ENCODE measurements at places on chromosomes 1 and 21.

- no peak for DNase-seq
Observed at GRCh38 chr1:157279138-157279801, 141.1 kb upstream of the ETV3 start.

DNA sequence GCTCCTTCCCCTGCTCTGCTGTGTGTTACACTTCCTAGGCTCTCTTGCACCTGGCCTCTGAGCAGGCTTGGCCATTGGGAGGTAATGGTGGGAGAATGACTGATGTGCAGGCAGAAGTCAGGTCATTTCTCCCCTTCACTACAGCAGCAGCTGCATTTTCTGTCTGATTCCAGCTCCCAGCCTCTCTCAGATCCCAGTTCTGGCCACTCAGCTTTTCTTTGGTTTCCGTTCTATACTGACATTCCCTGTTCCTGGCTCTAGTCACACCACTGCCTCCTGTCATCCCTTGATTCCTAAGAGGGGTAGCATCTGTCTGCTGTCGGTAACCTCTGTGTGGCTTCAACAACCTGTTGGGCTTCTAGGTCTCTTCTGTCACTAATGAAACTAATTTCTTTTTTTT lies 127.7 kb upstream of the HOOK1 start:
- DNase-seq = no peak

- DNase-seq = peak; percentile 65
Observed at GRCh38 chr1:48203287-48203900, 19.1 kb upstream of the SLC5A9 start.

DNA sequence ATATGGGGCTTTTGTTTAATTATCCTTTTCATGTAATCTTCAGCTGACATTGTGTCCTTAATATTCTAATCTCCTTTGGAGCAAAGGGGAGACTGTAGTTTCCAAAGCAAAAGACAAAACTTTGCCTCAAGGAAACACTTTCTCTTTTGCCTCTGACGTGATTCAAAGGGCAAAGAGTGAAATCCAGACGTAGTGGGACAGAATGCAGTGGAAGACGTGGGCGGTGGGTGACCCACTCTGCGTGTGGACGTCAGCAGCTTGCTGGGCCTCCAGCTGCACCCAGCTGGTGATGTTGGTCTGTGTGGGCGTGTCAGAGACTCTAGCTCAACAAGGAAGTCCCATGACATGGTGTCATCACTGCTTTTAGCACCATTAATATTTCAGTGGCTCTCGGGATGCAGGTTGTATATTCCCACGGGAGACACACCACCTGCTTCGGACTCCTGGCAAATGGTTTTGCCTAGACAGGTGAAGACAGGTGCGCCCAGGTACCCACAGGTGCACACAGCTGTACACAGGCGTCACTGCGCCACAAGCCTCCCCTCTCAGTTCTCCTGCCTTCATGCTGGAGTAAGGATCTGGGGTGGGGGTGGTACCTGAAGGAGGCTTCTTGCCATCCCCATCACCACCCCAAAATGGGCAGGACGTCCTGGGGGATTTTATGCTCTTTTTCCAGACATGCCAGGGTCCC lies 292.1 kb upstream of the VAMP3 start:
- peak; percentile 77 for DNase-seq

DNA sequence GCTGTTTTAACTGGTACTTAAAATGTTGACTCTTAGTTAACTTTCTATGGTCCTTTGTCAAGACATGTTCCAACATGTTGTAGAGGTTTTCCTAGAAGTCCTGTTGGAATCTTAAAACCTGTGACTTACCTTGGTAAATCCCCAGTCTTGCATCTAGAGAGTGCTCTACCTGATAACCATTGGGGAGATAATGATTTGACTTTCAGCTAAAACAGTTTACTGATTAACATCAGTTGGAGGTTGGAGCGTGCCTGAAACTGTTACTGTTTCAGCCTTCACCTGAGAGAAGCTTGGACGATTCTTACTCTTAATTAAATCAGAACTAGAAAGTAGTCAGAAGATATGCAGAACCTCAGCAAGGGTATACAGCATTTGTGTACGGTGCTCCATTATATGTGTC lies 8.8 kb downstream of the MDM4 start:
- DNase-seq = no peak

GRCh38 chr1:22841860-22842281 lies 130.8 kb downstream of the LACTBL1 start:
- no peak for DNase-seq

- DNase-seq = no peak
Observed at GRCh38 chr1:109751531-109752260, 10.9 kb upstream of the GSTM3 start.

DNA sequence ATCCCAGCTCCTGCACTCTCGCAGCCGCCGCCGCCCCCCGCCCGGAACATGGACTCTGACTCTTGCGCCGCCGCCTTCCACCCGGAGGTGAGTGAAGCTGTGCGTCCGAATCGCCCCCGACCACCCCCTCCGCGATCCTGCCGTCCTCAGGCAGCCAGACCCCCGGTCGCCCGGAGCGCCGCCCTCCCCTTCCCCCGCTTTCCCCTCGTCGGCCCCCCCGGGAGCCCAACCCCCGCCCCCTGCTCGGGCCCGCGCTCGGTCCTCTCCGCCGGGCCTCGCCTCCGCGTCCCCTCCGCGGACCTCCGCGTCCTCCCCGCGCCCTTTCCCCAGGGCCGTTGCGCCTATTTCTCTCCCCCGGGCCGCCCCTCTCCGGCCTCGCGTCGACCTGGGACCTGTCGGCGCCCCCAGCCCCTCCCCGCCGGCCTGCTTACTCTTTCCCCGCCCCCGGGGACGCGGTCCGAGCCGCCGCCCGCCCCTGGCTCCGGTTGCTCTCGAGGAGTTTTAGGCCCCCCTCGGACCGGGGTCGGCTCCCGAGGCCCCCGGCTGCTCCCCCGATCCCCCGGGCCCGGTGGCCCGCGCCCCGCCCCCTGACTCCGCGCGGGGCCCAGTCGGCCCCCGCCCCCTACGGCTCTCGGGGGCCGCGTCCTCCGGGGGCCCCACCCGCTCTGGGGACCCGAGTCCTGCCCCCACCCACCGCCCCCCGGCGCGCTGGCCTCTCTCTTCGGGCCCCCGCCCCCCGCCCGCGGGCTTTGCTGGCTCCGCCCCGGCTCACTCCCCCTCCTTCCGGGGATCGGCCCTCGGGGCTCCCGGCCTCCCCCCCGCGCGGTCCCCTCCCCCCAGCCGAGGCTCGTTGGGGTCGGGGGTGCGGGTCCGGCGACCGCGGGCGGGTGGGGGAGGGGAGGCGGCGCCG lies 743 bp downstream of the PHF13 start:
- peak; percentile 26 for DNase-seq

- DNase-seq = peak; percentile 63
Observed at GRCh38 chr1:234886081-234886984, 242.3 kb downstream of the TOMM20 start.

- DNase-seq = no peak
Observed at GRCh38 chr21:23127973-23128372, 2129.8 kb downstream of the NCAM2 start.

DNA sequence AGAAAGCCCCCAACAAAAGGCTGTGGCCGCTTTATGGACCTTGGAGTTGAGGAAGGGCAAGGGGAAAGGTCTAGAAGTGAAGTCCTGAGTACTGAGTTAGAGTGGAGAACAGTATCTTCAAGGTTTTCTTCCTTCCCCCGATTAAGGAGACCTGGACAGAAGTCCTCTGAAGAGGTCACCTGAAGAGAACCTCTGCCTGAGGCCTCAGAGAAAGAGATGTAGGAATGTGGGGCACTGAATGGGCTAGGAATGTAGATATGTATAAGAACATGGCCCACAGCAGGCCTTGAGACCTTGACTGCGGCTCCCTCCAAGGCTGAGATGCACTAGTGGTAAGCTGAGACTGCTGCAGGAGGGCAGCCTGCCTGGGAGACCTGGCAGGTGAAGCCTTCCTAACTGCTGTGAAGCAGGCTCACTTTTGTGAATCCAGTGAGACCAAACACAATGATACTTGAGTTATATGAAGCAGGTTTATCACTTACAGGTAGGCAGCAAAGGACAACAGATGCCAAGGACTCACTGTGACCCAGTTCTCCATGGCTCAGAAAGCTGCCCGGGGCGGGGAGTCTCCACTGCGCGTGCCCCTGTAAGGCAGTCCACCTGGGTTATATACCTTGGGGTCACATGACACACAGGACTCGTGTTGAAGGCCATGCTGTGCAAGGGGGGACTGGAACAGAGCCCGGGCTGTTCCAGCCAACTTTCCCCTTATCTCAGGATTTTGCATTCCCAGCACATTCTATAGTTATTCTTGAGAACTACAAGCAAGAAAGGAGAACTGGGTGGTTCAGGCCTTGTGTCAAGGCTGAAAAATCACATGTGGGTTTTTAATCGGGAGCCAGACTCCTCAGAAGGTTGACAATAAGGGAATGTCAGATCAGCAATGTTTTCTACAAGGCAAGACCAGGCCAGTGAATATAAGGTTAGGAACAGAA lies 78.8 kb upstream of the PPM1J start:
- DNase-seq = no peak

GRCh38 chr1:73998348-73998959 lies 199.5 kb downstream of the LRRIQ3 start:
- peak; percentile 56 for DNase-seq

GRCh38 chr1:225504776-225505175 lies 76.9 kb upstream of the LBR start:
- DNase-seq = no peak

DNA sequence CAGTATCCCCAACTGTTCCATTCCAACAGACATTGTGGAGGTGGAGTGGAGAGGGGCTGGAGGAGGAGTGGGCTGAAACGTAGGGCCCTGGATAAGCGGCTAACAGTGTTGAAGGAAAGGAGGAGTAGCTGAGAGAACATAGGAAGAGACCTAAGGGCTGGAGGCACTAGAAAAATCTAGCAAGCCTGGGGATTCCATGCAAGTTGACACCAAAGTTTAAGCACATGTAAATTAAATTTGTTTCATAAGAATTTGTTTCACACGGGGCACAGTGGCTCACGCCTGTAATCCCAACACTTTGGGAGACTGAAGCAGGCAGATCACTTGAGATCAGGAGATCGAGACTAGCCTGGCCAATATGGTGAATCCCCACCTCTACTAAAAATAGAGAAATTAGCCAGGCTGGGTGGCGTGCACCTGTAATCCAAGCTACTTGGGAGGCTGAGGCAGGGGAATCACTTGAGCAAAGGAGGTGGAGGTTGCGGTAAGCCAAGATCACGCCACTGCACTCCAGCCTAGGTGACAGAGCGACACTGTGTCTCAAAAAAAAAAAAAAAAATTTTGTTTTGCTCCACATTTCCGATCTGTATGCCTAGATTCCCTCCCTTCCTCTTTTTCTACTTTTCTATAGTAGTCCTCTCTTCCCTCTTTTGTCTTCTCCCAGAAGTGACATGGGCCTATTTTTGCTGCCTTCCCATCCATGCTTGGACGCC lies 530 bp upstream of the CD244 start:
- no peak for DNase-seq

DNA sequence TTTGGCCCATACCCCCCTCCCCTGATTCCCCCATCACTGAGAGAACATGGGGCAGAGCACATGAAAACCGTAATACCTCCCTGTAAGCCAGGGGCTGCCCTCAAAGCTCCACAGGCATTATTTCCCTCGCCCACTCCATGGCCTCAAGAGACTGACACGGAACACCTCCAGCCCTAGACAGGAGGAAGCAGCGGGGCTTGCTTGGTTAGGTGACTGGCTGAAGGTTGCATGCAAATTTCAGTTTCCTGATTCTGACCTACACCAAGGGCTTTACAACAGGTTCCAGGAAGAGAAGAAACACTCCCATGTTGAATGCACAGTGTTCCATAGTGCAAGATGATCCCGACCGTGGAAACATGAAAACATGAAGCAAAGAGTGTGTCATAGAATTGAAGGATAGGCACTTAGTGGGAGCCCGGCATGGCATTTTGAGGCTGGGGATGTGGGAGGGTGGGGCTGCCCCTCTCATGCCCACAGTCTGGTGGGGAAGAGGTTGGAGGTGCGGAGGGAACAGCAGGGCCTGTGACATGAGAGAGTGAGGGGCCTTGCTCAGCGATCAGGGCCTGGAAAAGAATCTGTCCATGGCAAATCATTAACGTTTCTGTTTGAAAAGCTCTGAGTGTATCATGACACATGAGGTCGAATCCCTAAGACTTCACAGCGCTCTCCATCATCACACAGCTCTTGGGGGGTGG lies 33.5 kb downstream of the GPR137B start:
- no peak for DNase-seq

DNA sequence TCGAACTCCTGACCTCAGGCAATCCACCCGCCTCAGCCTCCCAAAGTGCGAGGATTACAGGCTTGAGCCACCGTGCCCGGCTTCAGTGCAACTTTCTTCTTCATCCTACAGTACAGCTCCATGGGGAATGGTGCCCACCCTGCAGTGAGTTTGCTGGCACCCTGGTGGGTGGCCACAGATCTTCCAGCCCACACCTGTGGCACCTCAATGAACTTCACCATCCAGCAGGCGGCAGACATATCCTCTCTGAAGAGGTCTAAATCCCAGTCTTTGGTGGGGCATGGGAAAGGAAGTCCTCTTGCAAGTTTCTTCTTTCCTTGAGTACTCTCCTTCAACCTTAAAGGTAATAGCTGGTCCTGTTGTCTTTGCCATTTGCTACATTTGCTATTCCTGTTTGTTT lies 18.1 kb upstream of the ZBTB8A start:
- no peak for DNase-seq

- DNase-seq = no peak
Observed at GRCh38 chr1:229205854-229206253, 65.1 kb upstream of the RAB4A start.

DNA sequence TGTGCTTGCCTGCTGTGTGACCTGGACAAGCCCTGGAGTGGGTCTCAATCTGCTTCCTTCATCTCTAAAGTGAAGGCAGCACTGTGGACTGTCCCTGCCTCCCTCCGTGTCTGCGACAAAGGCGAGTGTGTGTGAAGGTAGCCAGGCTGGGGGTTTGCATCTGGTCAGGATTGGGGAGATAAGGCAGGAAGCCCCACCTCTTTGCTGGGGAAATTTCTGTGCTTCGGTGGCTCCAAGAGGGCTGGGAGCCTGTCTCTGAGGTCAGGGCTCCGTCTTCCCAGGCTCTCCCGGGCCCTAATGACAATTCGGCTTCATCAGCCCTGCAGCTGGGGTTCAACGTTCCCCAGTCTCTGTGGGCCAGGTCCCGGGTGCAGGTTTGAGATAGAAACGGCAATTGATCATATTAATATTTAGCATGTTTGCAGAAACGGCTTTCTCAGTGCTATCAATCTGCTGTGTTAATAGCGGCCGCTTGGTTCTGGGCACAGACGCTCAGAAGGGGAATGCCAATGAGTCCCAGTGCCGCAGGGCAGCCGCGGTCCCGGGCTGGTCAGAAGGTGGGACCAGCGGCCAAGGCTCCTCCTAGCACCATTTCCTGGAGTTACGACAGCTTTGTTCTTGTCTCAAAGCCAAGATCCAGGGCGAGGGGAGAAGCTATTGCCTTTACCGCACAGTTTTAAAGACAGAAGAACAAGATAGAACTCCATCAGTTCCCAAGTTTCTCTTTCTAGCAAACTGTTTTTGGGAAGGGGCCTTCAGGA lies 105.7 kb downstream of the PRDM16 start:
- peak; percentile 40 for DNase-seq

DNA sequence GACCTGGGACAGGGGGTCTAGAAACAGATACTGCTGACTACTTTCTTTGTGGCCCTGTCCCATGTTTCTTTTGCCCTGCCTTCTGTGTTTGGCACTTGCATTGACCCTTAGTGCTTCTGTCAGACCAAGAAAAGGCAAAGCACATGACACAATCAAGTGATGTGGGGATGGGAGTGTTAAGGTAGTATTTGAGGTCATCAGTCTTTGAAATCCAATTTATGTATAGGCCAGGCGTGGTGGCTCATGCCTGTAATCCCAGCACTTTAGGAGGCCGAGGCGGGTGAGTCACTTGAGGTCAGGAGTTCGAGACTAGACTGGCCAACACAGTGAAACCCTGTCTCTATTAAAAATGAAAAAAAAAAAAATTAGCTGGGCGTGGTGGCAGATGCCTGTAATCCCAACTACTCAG lies 26.0 kb downstream of the SERBP1 start:
- no peak for DNase-seq

GRCh38 chr1:184685116-184685515 lies 69.5 kb downstream of the EDEM3 start:
- DNase-seq = no peak

Measured in small intestine (tissue), 16 donors.